T-helper 2 cell (primary cell): ENCODE measurements at places on chromosomes 6 and 20.

DNA sequence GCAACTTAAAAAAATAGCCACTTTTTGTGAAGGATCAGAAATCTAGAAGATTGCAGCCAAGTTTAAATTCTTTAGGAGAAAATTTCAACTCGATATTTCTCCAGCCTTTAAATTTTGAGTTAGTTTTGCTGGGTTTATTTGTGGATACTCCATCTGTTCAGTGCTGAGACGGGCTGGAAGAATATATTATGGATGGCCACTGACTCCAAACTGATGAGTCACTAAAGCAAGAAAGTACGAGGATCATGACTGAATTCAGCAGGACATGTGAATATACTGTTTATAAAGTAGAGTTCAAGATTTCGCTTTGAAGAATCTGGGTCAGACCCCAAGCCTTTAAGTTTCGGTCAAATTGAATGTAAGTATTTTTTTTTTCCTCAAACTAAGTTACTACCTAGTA, 199.5 kb downstream of the ADGRB3 start:
- DNase-seq, result no peak

GRCh38 chr20:25563362-25563761, 22.0 kb downstream of the NINL start:
- no peak for DNase-seq

DNA sequence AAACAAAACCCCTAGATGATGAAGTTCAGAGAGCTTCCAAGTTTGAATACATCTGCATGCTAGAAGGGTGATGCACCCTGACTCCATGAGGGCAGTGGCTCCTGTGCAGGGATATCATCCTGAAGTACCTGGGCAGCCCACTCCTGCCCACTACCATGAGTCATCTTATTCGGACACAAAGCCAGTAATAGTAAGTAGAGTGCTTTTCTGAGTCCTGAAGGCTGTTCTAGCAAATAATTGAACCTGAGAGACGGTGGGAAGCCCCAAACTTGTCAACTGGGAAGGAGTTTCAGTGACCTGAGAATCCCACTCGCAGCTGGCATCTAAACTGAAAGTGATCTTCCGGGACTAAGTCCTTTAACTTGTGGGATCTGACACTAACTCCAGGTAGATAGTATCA, 152.9 kb upstream of the COL21A1 start:
- DNase-seq, result no peak

DNA sequence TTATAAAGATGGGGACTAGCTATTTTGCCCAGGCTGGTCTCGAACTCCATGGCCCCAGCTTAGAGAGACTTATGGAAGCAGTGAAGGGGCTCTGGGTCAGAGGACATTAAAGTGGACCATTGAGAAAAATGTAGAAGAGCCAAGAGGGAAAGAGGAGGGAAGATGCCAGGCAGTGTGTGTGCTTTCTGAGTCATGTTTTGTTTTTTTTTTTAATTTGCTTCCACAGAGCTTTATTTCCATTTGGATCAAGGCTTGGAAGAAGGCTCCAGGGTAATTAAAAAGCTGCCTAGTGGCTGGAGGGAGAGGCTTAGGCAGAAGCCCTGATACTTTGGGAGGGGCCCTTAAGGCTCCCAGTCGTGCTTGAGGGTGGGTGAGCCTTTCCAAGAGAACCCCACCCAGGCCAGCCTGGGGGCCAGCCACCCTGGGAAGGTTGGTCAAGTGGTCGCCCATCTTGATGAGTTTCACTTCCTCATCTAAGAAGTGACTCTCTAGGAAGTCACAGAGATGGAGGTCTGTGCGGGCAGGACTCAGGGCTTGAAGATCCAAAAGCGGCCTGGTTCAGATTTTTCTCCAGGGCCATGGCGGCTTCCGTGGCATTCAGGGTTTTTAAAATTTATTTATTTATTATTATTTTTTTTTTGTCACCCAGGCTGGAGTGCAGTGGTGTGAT, 3.0 kb upstream of the ZNF335 start:
- DNase-seq, result no peak

GRCh38 chr20:41139227-41140093, 2.1 kb downstream of the PLCG1 start:
- no peak for DNase-seq

- DNase-seq, result no peak
Observed at GRCh38 chr20:24580006-24580405, 110.6 kb downstream of the SYNDIG1 start.

GRCh38 chr6:101083533-101084175, 202.5 kb upstream of the ASCC3 start:
- no peak for DNase-seq

- no peak for DNase-seq
Observed at GRCh38 chr6:42537536-42537935, 26.3 kb upstream of the UBR2 start.

GRCh38 chr20:9286501-9287461, 217.9 kb downstream of the PLCB4 start:
- DNase-seq, result no peak

- no peak for DNase-seq
Observed at GRCh38 chr6:17536586-17536985, 63.5 kb upstream of the FAM8A1 start.

GRCh38 chr6:43263314-43264178, 20.3 kb downstream of the TTBK1 start:
- peak; percentile 69 for DNase-seq

DNA sequence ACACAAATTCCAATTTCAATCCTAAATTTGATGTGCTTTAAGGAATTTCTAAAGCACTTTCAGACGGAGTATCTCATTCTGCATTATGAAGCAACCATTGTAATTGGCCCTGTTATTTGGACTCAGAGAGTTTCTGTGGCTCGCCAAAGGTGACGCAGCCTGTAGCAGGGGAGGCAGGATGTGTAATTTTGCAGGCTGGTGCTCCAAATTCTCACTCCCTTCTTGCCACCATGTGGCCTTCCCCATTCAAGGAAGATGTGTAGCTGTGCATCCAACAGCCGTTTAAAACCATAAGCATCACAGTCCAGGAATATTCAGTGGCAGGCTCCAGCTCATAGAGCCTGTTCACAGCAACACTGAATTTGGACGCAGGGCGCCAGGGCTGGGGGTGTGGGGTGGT, 45.8 kb downstream of the AGPAT4 start:
- DNase-seq, result no peak

- no peak for DNase-seq
Observed at GRCh38 chr6:131029626-131030297, 33.3 kb downstream of the EPB41L2 start.

DNA sequence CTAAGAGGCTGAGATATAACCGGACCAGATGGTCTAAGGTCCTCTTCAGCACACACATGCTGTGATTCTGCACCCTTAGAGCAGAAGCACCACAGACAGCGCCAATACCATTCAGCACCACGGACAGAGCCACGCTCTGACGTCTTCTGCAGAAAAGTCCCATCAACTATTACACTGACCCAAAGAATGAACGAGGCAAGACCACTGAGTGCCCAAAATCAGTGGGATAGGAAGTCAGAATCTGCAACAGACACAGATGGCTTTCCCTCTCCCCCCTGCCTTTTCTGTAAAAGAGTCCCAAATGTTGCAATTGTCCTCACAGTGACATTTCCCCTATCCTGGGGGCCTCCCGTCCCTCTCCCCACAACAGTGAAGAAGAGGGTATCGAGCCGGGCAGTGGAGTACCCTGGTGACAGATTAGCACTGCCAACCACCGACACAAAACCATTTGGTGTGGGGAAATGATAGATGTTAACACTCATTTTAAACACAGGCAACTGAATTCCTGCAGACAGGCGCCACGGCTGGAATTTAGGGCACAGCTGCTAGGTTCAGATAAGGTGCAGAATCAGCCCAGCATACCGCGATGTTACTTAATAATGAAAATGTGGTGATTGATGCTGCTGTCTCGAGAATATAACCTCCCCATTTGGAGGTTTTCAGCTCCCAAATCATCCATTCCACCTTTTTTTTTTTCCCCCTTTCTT, 66.6 kb upstream of the CTNNBL1 start:
- no peak for DNase-seq

GRCh38 chr6:167748046-167748445, 78.7 kb upstream of the AFDN start:
- DNase-seq, result no peak

GRCh38 chr6:145480024-145480423, 255.3 kb downstream of the EPM2A start:
- DNase-seq, result no peak

DNA sequence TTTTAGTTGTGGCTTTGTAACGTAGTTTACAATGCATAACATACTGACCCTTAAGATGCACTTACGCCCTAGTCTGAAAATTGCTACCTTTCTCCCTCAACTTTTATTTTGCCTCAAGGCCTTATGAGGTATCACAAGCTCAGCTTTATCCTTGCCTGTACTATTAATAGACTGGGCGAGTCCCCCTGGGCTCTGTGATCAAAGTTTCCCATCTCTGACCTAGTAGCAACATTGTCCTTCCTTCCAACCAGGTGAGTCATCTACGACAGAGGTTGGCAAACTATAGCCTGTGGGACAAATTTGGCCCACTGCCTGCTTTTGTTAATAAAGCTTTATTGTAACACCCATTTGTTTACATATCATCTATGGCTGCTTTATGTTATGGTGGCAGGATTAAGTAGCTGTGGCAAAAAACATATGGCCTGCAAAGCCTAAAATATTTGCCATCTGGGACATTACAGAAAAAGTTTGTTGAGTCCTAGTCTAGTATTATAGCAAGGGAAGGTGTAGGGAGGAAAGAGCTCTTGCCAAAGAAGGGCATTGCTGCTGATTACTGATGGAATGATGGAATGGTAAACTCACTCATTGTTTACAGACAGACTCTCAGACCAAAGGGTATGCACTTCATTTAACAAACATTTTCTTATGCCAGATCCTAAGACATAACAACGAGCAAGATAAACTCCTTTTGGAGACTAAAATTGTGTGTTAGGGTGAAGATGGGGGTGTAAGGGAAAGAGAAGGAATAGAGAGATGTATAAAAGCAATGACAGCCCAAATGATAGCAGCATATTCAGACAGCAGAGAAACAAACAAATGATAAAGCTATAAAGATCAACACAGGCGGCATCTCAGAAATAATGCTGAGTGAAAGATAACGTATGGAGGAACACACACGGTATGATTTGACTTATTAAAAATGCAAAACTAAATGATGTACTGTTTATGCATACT, 74.2 kb downstream of the SLC22A23 start:
- no peak for DNase-seq

DNA sequence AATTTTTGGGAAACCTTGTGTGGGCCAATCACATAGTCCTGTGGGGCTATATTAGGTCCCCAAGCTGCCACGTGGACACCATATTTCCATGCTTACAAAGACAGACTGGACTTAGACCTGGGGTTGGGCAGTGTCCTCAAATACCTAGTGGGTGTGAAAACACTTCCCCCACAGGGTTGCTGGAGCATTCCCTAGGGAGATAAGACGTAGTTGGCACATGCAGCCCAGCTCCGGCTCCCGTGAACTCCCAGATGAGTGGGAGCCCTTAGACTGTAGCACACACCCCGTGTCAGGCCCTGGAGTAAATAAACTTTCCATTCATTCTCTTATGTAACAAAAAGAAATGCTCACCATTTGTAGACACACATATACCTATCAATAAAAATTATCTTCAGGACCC, 14.2 kb downstream of the KCNG1 start:
- DNase-seq, result no peak

- DNase-seq, result no peak
Observed at GRCh38 chr6:139364302-139364981, 10.0 kb downstream of the CITED2 start.
